ENCODE measurements at places on chromosomes 13 and 19. TPM values are rescaled to one million over a fixed set of nuclear protein-coding genes. Genes with fewer than 3 reads are reported as not detected.

Gene RAB3A
- total RNA-seq = 2.5 TPM

DNA sequence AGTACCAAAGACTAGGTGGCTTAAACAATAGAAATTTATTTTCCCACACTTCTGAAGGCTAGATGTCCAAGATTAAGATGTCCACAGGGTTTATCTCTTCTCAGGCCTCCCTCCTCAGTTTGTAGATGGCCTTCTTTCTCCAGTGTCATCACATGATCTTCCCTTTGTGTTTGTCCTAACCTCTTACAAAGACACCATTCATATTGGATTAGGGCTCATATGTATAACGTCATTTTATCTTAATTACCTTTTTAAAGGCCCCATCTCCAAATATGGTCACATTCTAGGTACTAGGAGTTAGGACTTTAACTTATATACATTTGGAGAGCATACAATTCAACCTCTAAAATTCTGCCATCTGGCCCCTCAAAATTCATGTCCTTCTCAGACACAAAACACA, 34.3 kb downstream of the N4BP2L2 start:
- DNase-seq = peak; percentile 85

DNA sequence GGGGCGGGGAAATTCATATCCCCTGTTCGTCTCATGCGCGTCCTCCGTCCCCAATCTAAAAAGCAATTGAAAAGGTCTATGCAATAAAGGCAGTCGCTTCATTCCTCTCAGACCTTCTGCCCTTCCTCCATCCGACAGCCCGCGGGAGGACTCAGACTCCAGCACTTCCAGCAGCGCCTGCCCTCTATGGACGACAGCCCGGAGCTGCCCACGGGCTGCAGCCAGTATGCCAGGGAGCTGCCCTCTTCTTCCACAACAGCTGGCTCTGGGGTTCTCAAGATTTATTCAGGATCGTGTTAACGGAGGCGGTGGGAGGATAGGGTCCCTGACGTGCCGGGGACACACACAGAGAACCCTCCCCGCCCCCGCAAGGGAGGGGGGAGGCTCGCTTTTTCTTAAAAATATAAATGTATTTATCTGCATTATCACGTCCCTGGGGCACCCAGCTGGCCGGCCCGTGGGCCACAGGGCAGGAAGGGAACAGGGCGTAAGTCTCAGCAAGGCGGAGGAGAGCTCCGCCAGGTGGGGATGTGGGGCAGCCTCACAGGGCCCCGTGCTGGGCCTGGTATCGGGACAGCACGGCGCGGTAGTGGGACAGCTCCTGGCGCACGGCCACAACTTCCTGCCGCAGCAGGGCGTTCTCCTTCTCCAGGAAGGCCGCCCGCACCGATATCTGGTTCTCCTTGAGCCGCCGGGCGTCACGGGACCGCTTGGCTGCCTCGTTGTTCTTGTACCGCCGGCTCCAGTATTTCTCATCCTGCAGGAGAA, 6.7 kb downstream of the DBP start:
- DNase-seq = no peak

GRCh38 chr19:4367781-4368127, 24.4 kb downstream of the MPND start:
- no peak for DNase-seq

DNA sequence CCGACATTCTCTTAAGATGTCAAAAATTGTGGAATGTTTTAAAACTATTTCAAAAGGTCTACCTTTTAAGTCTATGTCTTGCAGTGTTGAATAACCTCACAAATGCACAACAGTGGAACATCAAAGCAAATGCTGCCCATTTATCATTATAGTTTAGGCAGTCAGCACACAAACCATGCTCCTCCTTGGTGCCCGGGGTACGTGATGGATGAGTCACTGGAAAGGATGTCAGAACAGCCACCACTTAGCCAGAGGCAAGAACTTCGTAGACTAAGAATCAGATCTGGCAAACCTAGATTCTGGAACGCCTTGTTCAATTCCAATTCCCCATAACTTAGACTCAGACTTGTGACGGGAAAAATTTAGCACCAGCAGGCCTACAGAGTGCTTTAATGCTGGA, 343.6 kb downstream of the FGF9 start:
- peak; percentile 36 for DNase-seq

DNA sequence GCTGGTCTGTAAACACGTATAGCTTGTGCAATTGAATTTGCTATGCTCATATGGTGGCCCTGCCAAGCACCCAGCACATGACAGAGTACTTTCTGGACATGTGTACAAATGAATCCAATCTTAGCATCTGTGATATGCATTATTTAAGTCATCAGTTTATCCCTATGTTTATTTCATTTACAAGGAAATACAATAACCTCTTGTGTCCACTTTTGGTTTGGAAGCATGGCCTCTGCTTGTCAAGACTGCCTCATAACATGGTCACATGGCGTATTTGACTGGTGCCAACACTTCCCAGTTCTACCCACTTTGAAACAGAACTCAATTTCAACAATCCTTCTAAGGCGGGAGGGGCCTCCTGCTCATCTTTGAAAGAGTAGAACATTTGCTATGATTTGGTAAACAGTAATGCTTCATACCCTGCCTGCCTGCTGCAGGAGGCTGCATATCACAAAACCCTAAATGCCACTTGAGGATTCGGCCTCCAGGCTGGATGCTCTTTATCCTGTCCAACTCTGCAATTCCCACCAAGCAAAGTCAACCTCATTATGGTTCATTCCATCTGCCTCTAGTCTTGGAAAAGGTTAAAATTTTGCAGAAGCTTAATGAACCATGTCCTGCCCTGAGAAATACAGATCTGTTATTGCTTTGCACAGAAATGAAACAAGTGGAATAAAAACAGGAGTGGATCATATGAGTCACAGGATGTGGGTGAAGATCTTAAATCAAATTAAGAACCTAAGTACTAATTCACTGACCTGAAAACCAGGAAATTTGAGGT, 151.3 kb downstream of the CYSLTR2 start:
- peak; percentile 62 for DNase-seq

DNA sequence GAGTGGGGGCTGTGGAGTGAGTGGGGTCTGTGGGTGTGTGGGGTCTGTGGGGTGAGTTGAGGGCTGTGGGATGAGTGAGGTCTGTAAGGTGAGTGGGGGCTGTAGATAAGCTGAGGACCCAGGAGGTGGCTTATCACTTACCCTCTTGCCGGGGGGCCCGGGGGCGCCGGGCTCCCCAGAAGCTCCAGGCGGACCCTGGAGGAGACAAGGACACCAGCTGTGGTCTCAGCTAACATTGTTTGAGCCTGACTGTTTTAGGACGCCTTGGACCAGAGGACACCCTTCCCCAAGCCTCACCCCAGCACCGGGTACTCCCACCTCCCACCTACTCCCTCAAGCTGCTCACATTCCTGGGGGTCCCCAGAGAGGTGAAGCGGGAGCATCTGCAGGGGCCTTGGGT, 34.2 kb upstream of the OLFM2 start:
- DNase-seq = no peak

- peak; percentile 59 for DNase-seq
Observed at GRCh38 chr19:32339988-32340874, 5.2 kb upstream of the ZNF507 start.

DNA sequence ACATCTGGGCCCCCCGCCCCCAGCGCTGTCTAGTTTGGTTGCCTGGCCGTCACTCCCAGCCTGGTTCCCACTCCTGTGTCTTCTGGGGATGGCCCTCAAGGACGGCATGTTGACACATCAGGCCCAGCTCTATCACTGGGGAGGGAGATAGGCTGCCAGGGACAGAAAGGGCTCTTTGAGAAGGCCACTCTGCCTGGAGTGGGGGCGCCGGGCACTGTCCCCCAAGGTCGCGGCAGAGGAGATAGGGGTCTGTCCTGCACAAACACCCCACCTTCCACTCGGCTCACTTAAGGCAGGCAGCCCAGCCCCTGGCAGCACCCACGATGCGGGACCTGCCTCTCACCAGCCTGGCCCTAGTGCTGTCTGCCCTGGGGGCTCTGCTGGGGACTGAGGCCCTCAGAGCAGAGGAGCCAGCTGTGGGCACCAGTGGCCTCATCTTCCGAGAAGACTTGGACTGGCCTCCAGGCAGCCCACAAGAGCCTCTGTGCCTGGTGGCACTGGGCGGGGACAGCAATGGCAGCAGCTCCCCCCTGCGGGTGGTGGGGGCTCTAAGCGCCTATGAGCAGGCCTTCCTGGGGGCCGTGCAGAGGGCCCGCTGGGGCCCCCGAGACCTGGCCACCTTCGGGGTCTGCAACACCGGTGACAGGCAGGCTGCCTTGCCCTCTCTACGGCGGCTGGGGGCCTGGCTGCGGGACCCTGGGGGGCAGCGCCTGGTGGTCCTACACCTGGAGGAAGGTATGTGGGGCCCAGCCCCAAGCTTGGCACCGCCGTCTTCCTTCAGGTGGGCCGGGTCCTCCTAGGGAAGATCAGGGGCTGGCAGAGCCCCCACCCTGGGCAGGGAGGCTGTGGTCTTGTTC, at the start of gene AMH:
AMH (plus strand) TSS at position 314 of the 857 bp plus-strand sequence; CDS start at position 324, 10 bp downstream.
- DNase-seq = no peak

DNA sequence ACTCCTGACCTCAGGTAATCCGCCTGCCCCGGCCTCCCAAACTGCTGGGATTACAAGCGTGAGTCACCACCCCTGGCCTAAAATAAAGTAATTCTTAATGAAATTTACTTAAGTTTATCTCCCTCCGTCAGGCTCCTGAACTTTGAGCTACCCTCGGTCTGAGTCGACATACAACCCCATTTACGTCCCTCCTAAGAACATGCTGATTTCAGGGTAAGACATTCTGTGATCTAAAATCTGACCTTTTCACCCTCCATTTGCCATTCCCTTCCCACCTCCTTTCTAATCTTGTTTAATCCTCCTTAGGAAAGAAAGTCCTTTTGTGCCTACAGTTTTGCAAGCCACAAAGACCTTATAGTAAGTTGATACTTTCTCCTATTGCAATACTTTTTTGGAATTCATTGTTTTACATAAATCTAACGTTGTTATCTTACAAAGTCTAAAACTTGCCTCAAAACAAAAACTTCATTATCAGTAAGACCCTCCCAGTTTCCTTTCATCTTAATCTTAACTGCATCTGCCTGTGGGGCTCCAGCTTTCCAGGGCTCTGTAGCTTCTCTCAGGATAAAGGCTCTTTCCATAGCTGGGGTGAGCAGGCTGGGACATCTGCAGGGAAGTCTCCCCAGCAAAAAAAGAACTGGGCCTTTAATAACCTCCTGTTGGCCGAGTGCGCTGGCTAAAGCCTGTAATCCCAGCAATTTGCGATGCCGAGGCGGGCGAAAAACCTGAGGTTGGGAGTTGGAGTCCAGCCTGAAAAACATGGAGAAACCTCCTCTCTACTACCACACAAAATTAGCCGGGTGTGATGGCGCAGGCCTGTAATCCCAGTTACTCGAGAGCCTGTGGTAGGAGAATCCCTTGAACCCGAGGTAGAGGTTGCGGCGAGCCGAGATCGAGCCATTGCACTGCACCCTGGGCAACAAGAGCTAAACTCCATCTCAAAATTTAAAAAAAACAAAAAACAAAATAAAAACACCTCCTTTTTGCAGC, 143.1 kb downstream of the ZNF737 start:
- DNase-seq = no peak

- DNase-seq = no peak
Observed at GRCh38 chr19:50167314-50167721, 4.2 kb upstream of the IZUMO2 start.

DNA sequence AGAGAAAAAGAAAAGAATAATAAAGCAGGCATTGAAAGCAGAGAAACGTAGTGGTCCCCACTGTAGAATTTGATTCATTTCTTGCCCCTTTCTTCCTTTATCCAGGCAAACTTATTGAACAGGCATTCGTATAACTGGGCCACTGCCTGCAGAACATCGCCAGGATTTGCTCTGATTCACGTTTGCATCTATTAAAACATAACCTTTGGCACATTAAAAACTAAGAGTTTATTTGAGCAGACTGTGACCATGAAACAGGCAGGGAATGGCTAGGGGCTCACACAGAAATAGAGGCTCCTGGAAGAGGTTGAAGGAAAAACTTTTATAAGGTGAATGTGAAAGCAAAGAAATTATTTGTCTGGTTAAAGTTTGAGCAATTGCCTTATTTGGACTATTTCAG, 12.5 kb upstream of the SUPT20H start:
- no peak for DNase-seq

GRCh38 chr19:28436320-28436719, 776.6 kb downstream of the UQCRFS1 start:
- no peak for DNase-seq

Measured in SK-MEL-5 (cell line).